Karpas-422 (cell line): ENCODE measurements at places on chromosomes 2 and 18. TPM values are rescaled to one million over a fixed set of nuclear protein-coding genes. Genes with fewer than 3 reads are reported as not detected.

DNA sequence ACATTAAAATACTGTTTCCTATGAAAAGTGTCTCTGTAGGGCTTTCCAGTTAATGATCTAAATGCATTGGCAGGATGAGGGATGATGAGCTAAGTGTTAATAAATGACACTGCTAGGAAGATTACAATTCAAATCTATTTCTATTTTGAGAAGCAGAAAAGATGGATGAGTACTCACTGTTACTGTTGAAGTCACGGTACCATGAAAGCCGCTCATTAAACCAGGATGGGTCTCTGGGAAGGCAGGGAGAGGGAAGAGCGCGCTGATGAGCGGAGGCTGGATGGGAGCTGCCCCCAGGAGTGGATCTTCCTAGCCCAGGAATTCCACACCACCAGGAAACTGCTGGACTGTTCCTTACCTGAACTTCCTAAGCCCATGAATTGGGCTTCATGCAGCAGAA lies 27.1 kb upstream of the TXNDC2 start:
- no peak for DNase-seq
- no peaks in the 10 kb centered on the region for H3K36me3 ChIP-seq
- H3K27ac ChIP-seq, result no peak overlapping the region
- no peaks in the 10 kb centered on the region for H3K27me3 ChIP-seq

- H3K27ac ChIP-seq, result no peak overlapping the region
- H3K27me3 ChIP-seq, result no peaks in the 10 kb centered on the region
- no peak overlapping the region for H3K4me3 ChIP-seq
- no peaks in the 10 kb centered on the region for H3K36me3 ChIP-seq
These were observed 13.8 kb upstream of the ZBTB7C start for GRCh38 chr18:48422947-48423378.

DNA sequence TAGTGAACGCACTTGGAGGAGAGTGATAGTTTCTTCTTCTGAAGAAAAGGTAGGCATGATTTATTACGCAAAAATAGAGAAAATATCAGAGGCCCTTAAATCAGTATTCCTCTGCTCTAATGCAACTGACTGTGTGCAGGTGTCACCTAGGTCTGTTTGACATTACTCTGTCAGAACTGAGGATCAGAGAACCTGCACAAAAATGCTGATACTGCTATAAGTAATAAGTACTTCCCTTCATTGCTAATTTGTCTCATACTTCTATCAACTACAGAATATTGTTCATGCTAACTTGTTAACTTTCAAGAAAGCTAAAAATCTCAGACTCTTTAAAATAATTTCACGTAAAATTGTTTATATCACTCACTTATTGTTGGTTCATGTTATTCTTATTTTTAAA lies 358.5 kb downstream of the ZNF804A start:
- H3K4me3 ChIP-seq, result no peak overlapping the region
- no peaks in the 10 kb centered on the region for H3K4me1 ChIP-seq
- no peaks in the 10 kb centered on the region for H3K36me3 ChIP-seq
- no peak for DNase-seq

- no peaks in the 10 kb centered on the region for H3K27me3 ChIP-seq
- no peak overlapping the region for H3K27ac ChIP-seq
- no peak for DNase-seq
- H3K4me3 ChIP-seq, result no peak overlapping the region
- H3K36me3 ChIP-seq, result peaks cover 28% of the 10 kb centered on the region; the same call in 1 of the 2 replicates
These were observed 35.7 kb downstream of the NOL10 start for GRCh38 chr2:10654069-10654468.

TNFAIP6 gene
- not detected in 2 replicates for total RNA-seq

CHST10 gene
- 22.6 and 28.7 TPM in 2 replicates for total RNA-seq

GRCh38 chr2:101241158-101241557 lies 11.5 kb upstream of the CNOT11 start:
- H3K36me3 ChIP-seq, result no peaks in the 10 kb centered on the region
- H3K27ac ChIP-seq, result no peak overlapping the region
- H3K27me3 ChIP-seq, result no peaks in the 10 kb centered on the region
- H3K4me1 ChIP-seq, result no peaks in the 10 kb centered on the region
- DNase-seq, result no peak

TCF7L1 gene
- total RNA-seq, result not detected in 2 replicates

RTP5 gene
- total RNA-seq, result not detected in 2 replicates

DQX1 gene
- 1.4 and 22.6 TPM in 2 replicates for total RNA-seq

ZC3H15 gene
- 58.9 and 66.5 TPM in 2 replicates for total RNA-seq

- H3K4me1 ChIP-seq, result no peaks in the 10 kb centered on the region
- DNase-seq, result no peak
- no peaks in the 10 kb centered on the region for H3K27me3 ChIP-seq
These were observed 3.5 kb downstream of the POU3F3 start for GRCh38 chr2:104857262-104858005.

DNA sequence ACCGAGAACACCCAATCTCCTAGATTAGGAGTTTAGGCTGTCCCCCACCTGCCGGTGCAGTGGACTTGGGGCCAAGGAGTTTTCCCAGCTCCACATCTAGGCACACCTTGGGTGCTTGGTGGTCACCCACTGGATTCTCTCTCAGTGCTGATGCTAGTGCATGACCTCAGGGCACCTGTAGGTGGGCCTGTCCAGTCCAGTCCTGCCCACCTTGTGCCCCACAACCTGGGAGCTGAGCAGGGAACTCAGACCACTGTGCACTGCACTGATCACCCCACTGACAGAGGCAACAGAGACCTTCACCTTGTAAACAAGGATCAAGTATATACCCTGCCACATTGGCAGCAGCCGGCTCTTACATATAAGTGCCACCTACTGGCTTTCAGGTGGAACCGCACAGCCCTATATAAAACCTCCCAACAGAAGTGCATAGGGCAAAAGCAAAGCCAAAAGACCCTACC lies 12.7 kb upstream of the CDH19 start:
- no peaks in the 10 kb centered on the region for H3K4me1 ChIP-seq
- H3K36me3 ChIP-seq, result no peaks in the 10 kb centered on the region
- H3K27me3 ChIP-seq, result no peaks in the 10 kb centered on the region
- no peak overlapping the region for H3K27ac ChIP-seq
- peak; percentile 52 for DNase-seq
- H3K4me3 ChIP-seq, result no peak overlapping the region

DNA sequence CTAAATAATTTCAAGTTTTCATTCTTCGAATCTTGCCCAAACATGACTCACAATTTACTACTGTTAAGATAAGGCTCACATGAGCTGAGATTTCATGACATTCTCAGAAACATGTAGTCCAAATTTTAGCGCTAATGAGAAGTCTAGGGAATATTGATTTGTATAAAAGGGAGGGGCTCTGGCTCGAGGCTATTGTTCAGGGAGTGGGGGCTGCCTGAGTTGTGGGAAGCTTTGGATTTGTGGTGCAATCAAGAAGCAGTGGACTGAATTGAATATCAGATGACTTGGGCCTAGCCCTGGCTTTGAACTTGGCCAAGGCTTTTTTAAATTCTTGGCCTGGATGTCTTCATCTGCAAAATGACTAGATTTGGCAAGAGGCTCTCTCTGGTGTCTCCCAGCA lies 674.9 kb upstream of the FANCL start:
- H3K36me3 ChIP-seq, result no peaks in the 10 kb centered on the region
- H3K27ac ChIP-seq, result no peak overlapping the region
- H3K4me3 ChIP-seq, result no peak overlapping the region
- DNase-seq, result no peak

UGT1A4 gene
- total RNA-seq, result not detected in 2 replicates

C2orf72 gene
- not detected in 2 replicates for total RNA-seq

DNA sequence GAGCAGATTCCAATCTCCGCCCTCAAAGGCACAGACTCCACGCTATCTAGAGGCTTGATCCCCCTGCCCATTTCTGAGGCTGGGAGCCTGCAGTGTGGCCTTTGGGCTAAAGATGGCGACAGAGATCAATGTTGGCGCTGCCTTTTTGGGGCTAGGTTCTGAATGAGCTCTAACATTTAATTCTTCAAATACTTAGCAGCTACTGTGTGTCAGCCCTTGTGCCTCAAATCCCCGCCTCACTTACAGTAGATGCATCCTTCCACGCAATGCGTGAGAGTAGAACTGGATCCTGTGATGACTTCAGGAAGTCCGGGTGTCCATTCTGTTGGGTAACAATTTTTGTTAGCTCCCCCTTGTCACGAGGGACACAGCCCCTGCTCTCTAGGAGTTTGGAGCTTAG lies 12.4 kb downstream of the IL1F10 start:
- no peaks in the 10 kb centered on the region for H3K36me3 ChIP-seq
- no peak overlapping the region for H3K27ac ChIP-seq
- H3K4me3 ChIP-seq, result no peak overlapping the region
- H3K27me3 ChIP-seq, result no peaks in the 10 kb centered on the region

SLC4A5 gene
- 0.65 and 3.2 TPM in 2 replicates for total RNA-seq

CHRNG gene
- not detected in 2 replicates for total RNA-seq

DNA sequence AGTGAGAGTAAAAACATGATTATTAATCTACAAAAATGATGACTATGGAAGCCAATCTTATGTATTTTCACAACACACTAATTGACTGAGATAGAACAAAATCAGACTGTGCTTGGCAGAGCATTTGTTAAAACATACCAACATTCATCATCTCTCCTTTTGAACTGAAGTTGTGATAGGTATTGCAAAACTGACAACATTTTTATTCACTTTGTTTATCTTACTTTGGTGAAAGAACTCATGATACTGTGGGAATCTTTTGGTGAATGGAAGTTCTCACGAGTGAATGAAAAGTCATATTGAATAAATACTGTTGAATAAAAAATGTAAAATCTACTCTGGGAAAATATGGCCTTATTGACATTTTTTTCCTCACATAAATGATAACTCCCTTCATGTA lies 1430.2 kb upstream of the PIK3C3 start:
- no peak overlapping the region for H3K4me3 ChIP-seq
- H3K27ac ChIP-seq, result no peak overlapping the region
- H3K36me3 ChIP-seq, result no peaks in the 10 kb centered on the region
- H3K27me3 ChIP-seq, result no peaks in the 10 kb centered on the region

GRCh38 chr2:12059616-12060441 lies 313.4 kb downstream of the LPIN1 start:
- H3K4me3 ChIP-seq, result no peak overlapping the region
- DNase-seq, result no peak
- H3K27ac ChIP-seq, result peak overlapping the region; percentile 99
- peaks cover 67% of the 10 kb centered on the region for H3K4me1 ChIP-seq

- H3K27me3 ChIP-seq, result no peaks in the 10 kb centered on the region
- no peak overlapping the region for H3K27ac ChIP-seq
- DNase-seq, result no peak
These were observed 1793.4 kb downstream of the SUCLG1 start for GRCh38 chr2:82665691-82666090.

DNA sequence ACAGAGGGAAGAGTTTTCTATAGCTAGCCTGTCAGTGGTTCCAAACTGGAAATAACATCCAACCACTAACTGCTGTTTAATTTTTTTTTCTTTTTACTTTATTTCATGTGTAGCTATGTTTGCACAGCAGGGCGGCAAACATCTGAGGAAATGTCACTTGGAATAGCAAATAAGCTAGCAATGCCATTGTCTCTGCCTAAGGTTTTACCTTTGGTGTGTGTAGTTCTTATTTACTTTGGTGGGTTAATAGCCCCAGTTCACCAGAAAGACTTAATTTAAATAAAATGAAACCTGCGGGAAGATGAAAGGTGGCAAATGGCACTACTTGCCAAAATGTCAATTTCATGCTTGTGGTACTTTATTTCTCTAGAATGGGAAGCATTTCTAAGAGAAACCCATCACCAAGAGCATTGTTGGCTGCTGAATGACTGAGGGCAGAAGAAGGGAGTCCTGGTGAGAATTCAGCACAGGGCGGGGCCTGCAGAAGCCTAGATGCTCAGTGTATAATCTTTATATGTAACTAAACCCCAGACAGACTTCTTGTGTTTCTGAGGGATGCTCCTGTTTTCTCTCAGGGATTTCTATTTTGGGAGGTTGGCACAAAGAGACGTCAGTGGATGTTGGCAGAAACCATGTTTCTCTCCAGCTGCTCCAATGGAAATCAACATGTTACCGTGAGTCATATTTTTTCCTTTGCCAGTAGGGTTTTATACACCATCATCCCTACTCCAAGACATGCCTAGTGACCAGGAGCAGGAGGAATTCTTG lies 300.4 kb upstream of the NT5C1B start:
- no peaks in the 10 kb centered on the region for H3K27me3 ChIP-seq
- no peaks in the 10 kb centered on the region for H3K36me3 ChIP-seq
- H3K27ac ChIP-seq, result no peak overlapping the region
- H3K4me1 ChIP-seq, result no peaks in the 10 kb centered on the region
- no peak overlapping the region for H3K4me3 ChIP-seq
- no peak for DNase-seq

DNA sequence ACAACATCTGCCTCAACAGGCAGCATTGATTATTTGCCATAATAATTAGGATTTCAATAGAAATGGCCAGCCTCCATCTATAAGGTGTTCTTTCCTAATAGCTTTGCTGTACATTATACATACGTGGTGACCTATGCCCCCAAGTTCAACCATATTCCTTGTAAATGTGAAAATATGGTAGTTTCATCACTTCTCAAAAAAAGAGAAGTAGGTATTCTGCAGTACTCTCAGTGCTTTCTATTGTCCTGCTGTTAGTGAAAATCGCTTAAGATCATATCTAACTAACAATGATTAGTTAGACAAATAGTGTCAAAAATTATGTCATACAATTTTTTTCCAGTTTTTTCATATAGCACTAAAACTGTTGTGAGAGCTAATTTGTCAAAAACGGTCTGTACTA lies 79.6 kb downstream of the SLC4A10 start:
- H3K4me1 ChIP-seq, result peaks cover 4% of the 10 kb centered on the region
- H3K27me3 ChIP-seq, result no peaks in the 10 kb centered on the region
- no peak for DNase-seq
- no peak overlapping the region for H3K4me3 ChIP-seq
- no peak overlapping the region for H3K27ac ChIP-seq

GRCh38 chr2:128164311-128164710 lies 73.3 kb downstream of the UGGT1 start:
- H3K27me3 ChIP-seq, result no peaks in the 10 kb centered on the region
- no peak for DNase-seq
- peak overlapping the region; percentile 43; the same call in 1 of the 2 replicates for H3K27ac ChIP-seq
- H3K36me3 ChIP-seq, result peaks cover 47% of the 10 kb centered on the region
- no peak overlapping the region for H3K4me3 ChIP-seq

- H3K27ac ChIP-seq, result no peak overlapping the region
- H3K36me3 ChIP-seq, result no peaks in the 10 kb centered on the region
- no peak for DNase-seq
- H3K4me1 ChIP-seq, result no peaks in the 10 kb centered on the region
- H3K4me3 ChIP-seq, result no peak overlapping the region
- no peaks in the 10 kb centered on the region for H3K27me3 ChIP-seq
These were observed 18.9 kb upstream of the THOC1 start for GRCh38 chr18:286515-287310.

GRCh38 chr2:96115631-96116423 lies 544 bp downstream of the ADRA2B start:
- no peak overlapping the region for H3K27ac ChIP-seq
- H3K4me1 ChIP-seq, result peaks cover 11% of the 10 kb centered on the region
- no peaks in the 10 kb centered on the region for H3K36me3 ChIP-seq
